ENCODE measurements at places on chromosomes 11 and 22.

- DNase-seq, result no peak
Measured at GRCh38 chr11:117572129-117572528, 224.9 kb downstream of the DSCAML1 start.

DNA sequence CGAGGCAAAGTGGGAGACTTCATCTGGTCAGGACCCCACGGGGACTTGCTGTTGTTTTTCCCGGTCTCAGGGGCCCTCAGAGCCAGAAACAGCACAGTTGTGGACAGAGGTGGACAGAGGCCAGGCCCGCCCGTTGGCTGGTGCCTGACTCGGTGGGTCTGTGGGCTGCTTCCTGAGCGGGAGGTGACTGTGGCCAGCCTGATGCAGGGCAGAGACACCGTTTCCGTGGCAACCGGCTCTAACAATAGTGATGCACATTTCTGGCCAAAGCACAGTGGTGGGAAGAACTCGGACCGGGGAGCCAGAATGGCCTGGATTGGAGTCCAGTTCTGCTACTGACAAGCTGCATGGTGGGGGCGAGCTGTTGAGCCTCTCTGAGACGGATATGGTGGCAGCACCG is 58.7 kb upstream of the ATXN10 start:
- no peak for DNase-seq

GRCh38 chr11:44366741-44367140 is 56.8 kb upstream of the ALX4 start:
- DNase-seq, result no peak

DNA sequence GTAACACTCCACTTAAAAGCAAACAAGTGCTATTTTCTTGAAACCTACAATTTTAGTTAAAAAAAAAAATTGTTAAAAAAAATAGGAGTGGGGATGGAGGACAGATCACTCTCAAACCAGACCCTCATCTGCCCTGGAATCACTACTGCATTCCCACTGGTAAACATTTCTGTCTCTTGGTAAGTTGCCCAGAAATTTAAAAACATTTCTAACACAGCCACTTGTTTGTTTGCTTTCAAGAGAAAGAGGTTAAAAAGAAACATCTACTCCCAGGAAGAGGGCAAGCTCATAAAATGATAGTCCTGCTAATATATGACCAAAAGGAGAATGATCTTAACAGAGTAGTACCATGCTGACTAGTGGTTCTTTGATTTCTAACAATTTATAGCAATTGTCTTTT is 83.3 kb downstream of the SGSM3 start:
- no peak for DNase-seq

DNA sequence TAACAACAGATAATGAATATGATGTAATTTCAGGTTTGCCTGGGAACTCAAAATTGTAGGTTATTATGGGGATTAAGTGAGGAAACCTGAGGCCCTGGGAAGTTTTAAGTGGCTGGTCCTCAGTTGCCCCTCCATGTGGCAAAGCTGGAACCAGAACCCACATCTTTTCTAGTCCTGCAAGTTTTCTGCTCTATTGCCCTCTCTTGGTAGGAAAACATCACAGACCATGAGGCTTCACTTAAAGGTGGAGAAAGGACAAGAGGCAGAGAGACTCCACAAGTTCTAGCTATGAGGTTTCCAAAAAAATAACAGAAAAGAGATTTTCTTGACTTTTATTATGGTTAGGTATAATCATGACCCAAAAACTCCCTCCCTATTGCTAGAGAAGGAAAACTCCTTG is 115.5 kb upstream of the DDI1 start:
- no peak for DNase-seq

DNA sequence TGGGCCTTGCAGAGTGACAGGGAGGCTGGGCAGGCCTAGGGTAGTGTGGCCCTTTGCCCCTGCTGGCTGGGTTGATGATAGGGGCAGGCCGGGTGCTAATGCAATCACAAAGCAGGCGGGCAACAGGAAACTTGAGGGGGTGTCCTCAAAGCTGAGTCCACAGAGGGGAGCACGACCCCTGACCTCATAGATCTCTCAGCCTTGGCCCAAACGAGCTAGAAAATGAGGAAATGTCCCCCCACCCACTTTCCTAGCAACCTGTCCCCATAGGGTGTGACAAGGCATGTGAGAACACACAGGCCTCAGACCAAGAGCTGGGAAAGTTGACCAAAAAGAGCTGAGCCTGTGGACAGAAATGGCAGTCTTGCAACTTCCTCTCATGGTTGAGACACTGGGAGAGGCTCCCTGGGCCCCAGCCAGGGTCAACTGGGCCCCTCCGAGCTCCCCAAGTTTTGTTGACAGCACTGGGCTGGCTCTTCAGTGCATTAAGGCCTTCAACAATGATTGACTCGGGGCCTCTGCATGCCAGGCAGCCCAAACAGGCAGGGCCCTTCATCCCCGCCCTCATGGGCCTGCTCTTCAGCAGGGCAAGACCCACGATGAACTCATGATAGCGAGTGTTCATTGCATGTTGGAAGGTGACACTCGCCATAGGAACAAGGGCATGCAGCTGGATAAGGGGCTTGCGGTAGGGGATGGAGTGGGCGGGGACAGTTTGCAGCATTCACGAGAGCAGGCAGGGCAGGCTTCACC is 9.8 kb upstream of the SPI1 start:
- DNase-seq, result no peak

DNA sequence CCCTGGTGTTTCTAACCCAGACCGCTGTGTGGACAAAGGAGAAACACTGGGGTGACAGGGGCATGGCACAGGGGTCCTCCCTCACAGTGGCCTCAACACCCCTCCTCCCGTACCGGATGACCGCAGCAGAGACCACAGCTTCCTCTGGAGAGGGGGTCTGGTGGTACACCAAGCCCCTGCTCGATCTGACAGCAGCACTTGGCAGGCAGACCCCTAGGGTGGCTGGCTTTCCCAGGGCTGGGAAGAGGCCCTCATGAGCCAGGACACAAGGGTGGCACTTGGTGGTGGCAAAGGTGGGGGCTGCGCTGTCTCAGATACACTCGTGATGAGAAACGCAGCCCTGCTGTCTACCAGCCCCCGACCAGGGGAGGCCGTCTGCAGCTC is 38.7 kb downstream of the DUSP8 start:
- no peak for DNase-seq

DNA sequence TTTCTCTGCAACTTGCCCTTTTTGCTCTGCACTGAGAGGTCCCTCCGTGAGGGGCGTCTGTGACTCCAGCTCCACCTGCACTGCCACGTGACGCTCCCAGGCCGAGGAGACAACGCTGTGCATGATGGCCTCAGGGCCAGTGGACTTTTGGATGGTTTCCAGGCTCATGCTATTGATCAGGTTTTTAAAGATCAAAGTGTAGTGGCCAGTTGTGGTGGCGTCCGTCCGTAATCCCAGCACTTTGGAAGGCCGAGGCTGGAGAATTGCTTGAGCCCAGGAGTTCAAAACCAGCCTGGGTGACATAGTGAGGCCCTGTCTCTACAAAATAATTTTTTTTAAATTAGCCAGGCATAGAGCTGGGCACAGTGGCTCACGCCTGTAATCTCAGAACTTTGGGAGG is 16.1 kb downstream of the RPL3 start:
- no peak for DNase-seq

DNA sequence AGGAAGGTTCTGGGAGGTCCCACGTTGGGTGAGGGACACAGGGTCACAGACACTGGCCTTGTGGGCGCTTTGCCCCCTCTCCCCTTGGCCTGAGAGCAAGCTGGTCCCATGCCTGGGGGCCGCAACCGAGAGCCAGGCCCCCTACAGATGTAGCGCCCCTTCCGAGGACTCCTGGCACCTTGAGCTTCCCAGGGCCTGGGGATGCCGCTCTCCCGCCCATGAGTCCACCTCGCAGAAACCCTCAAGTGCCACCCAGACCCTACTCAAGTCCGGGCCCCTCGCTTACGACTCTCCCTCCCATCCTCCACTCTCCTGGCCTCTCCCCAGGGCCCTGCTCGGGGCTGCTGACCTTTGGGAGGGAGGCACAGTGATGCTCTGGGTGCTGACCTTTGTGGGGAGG is 204.0 kb downstream of the BRD1 start:
- DNase-seq, result no peak

DNA sequence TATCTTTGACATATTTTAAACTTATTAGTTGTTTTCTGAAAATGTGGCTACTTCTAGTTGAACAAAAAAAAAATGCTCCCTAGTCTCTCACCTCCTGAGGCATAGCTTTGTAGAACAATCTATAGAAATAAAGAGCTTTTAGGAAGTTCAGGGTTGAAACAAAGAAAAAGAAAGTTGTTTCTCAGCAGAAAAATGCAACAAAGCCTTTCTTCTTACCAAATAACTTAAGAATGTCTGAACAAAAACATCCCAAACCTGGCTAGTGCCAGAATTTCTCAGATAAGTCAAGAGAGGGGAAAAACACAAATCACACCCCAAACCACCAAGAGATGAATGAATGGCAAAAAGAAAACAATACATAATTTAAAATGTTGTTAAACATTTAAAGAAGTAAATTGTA is 114.1 kb downstream of the MAML2 start:
- no peak for DNase-seq

DNA sequence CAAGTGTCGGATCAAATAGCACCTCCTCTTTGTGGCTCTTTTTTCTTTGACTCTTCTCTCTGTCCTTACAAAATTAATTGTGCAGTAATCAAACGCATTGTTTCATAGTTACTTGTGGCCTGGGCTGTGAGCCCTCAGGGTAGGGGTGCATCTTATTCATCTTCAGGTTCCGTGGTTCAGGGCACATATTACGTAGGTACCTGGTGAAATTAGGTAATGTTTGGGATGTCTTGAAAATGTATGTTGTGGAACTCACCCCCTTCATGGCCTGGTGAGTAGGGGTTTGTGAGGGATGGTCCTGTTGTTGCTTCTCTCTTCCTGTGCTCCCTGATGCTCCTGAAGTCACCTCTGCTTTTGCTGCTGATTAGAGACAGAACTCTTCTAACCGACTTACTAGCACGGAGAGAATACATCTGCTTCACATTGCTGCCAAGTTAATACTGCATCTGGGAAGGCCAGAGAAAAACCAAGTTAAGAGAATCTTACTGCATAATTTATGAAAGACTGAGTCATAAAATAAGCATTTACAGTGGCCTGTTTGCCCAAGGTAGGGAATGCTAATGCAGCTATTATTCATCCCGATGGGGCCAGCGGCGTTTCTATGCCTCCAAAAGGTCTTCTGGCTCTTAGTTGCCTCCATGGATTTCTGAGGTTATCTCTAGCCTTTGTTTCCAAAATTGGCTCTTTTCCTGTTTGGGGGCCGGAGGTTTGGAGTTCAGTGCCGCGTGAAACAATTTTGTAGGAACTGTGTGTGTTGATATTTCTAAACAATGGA is 66.9 kb downstream of the TBC1D22A start:
- DNase-seq, result peak; percentile 74

DNA sequence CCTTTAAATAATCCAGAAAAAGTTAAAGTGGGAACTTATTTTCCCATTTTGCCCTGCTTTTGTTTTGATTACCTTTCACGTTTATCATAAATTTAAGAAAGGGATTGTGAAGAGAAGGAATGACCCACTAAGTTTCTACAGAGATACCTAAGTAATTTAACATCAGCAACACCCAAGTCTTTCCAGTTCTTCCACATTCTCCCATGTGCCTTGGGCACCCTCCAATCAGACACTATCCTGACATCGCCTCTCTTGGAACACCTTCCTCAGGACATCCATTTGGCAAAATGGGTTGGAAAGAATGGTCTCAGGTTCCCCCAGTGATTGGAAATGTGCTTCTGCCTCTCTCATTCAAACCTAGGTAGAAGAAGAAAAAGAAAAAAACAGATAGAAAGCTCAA is 6.3 kb downstream of the BBOX1 start:
- no peak for DNase-seq

DNA sequence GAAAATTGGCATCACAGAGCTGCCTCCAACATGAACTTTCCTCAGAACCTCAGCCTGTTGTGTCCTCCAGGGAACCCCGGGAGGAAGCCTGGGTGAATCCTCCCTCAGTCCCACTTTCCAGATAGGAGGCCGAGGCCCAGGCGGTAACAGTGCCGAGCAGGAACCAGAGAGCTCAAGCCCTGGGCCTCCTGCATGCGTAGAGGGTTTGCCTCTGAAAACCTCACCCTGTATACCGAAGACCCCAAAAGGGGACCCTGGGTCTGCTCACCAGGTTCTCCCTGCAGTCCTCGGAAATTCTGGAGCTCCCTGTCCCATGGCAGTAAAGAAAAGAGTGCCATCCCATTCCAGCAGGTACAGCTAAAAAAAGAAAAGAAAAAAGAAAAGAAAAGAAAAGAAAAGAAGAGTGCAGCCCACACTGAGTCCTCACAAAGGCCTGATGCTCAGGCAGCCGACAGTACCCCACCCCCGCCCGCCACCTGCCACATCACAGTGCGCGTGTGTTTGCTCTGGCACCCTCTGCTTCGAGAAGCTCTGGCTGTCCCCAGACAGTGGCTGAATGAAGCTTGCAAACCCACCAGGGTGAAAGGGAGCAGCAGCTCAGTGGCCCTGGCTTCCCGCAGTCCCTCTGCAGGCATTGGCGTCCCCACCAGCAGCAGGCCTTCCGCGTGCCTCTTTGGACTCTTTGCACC is 28.4 kb upstream of the FADD start:
- DNase-seq, result no peak

DNA sequence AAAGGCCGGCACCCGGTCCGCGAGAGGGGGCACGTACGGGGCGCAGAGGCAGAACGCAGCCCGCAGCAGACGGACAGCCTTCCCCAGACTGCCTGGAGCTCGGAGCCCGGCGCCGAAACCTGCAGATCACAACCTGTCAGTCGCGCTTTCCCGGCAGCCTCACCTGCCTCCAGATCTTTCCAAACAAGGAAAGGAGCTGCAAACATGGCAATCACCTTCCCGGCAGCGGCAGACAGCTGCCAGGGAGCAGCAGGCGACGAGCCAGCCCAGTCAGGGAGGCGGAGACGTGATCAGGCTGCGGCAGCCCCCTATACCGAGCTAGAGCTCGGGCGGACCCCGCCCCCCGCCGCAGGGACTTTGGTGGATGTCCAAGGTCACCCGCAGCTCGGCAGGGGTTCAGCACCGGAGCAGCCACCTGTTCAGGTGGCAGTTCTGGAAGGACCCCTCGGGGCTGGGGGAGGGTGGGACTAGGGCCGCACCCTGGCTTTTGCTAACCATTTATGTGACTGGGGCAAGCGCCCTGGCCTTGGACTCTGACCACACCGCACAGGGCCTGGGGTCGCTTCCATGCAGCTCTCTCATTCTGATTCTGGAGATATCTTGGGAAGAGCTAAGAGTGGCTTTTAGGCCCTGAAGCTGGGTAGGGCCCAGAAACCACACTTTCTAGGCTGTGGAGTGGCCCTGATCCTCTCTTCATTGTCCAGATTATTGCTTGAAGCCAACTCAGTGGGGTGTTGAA is 143.8 kb downstream of the NECTIN1 start:
- no peak for DNase-seq

GRCh38 chr11:46505741-46506482 is 87.9 kb downstream of the AMBRA1 start:
- no peak for DNase-seq

GRCh38 chr11:118838905-118839553 is 44.7 kb upstream of the CXCR5 start:
- DNase-seq, result no peak

- DNase-seq, result no peak
Measured at GRCh38 chr11:45647329-45647728, 18.1 kb downstream of the CHST1 start.

- peak; percentile 72 for DNase-seq
Measured at GRCh38 chr11:64225608-64226506, at the start of the genes NUDT22 and TRPT1. Gene NUDT22, plus strand, starts transcription at chr11:64226274. Its CDS starts 379 bp downstream, at chr11:64226653. Gene TRPT1, minus strand, starts transcription at chr11:64226186. Its CDS starts 326 bp downstream, at chr11:64225860.
